Stimulated activated CD4-positive, alpha-beta T cell treated with anti-CD3 and anti-CD28 coated beads, Interleukin-1b, Interleukin-23, amount 100 ng/mL, for 1 hour (primary cell): ENCODE measurements at places on chromosomes 1 and 21.

- no peak for DNase-seq
Observed at GRCh38 chr1:119946724-119947123, 50.4 kb upstream of the ADAM30 start.

GRCh38 chr1:15430787-15431570, 7.3 kb upstream of the CTRC start:
- peak; percentile 44 for DNase-seq

DNA sequence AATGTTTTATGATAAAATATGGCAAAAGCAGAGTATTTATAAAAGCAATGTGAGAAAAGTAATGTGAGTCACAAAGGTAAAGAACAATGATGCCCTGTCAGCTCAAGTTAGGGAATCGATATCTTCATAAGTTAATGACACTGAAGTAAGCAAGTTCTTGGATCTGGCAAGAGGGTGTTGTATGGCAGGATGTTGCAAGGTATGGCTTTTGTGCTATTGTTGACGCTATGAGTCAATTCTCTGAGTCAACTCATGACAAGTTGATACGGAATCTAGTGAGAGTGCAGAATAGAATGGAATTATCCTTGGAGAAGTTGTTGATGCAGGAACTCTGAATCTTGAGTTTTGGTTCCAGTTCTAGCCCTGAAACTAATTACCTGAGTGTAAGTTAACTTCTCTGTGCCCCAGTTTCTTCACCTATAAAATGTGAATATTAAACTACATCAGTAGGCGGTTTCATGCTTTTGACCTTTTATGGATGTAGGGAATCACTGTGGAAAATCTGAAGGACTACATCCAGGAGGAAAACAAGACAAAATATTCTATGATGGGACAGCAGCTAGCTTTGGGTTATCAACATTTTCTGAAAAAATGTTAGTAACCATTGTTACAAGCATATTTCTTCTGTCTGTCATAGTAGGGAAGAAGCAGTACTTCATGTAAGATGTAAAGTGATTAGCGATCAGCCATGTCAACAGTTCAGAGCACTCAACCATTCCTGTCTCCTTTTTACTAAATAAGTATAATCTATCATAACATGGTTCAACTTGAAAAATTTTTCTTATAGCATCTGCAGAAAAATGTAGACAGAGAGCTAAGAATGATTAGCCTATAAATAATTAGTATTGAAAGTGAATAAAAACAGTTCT, 96.9 kb downstream of the ATP6V1G3 start:
- no peak for DNase-seq

DNA sequence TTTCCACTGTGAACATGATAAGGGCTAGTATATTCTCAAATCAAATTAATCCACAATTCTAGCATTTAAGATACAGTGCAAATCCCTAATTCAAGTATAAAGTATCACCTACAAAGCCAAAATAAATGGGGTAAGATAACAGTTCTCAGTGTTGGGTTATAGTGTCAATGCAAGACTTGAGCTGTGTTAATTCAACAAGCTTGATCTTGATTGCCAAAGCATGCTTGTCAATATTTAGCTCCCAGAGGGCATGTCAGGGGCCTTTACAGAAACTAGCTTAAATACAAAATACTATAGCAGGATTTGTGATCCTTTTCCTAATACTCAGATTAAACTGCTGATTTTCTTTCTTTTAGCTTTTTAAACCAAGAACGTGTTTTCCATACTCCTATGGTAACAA, 541.3 kb downstream of the PTBP2 start:
- no peak for DNase-seq

GRCh38 chr1:153872331-153872730, 50.4 kb downstream of the GATAD2B start:
- no peak for DNase-seq

GRCh38 chr1:148372731-148373130, 110.4 kb downstream of the PPIAL4G start:
- no peak for DNase-seq

- DNase-seq = no peak
Observed at GRCh38 chr1:213998785-213999184, 11.0 kb downstream of the PROX1 start.

DNA sequence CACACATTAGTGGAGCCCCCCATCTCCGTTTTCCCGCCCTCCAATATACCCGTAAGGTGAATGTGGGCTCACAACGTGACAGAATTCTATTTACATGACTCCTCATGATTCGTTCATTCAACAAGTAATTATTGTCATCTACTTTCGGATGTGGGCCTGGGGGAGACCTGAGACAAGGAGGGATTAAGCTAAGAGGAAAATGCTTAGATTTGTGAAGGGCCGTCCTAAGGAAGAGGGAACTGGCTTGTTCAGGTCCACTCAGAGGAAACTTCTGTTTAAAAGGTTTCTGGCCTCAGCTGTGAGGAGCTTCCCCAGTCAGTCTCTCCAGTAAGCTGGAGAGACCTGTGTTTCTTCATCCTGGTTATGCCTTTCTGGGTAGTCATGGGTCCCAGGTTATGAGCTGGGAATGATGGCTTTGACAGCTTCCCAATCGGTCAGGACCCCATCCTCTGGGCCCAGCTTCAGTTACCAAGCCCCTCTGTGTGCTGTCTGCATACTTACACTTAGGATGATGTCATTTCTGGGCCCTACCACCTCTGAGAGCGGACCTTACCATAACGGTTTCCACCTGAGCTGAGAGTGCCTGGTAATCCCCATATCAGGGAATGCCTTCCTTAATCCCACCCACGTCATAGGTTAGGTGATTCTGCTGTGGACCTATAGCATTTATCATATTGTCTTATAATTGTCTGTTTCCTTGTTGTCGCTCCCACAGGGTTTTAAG, 687 bp upstream of the ERI3 start:
- no peak for DNase-seq

DNA sequence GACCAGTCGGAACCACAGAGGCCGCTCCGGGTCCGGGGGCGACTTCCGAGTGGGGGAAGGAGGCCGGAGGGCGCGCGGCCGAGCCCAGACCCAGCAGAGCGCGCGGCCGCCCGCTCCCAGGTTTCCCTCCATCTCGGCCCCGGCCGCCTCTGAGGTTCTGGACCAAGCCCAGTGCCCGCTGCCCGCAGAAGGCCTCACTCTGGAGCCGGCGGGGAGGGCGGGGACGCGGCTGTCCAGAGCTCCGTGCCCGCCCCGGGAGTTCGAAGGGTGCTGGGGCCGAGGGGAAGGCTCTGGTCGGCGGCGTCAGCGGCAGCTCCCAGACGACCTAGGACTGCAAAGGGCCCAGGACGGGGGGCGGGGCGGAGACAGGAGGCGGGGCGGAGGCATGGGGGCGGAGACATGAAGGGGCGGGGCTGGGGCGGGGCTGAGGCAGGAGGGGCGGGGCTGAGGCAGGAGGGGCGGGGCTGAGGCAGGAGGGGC, 48.0 kb upstream of the SLC19A1 start:
- peak; percentile 68 for DNase-seq

GRCh38 chr1:102961549-102961948, 146.8 kb downstream of the COL11A1 start:
- no peak for DNase-seq

DNA sequence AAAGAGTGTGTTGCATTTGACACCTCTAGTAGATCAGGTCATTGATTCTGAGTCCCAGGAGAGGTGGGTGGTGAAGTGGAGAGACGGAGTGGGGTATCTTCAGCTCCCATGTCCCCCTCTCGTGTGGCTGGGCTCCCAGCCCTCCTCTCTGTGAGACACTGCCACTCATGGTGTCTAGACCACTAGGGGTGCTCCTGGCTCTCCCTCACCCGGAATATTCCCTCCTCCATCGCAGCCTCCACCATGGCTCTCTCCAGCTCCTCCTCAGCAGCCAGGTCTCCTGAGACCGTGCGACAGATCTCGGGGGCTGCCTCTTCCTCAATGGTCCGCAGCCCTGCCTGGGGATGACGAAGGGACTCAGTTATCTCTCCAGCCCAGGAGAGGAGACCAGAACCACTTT, 20.6 kb upstream of the KIF21B start:
- DNase-seq = no peak

DNA sequence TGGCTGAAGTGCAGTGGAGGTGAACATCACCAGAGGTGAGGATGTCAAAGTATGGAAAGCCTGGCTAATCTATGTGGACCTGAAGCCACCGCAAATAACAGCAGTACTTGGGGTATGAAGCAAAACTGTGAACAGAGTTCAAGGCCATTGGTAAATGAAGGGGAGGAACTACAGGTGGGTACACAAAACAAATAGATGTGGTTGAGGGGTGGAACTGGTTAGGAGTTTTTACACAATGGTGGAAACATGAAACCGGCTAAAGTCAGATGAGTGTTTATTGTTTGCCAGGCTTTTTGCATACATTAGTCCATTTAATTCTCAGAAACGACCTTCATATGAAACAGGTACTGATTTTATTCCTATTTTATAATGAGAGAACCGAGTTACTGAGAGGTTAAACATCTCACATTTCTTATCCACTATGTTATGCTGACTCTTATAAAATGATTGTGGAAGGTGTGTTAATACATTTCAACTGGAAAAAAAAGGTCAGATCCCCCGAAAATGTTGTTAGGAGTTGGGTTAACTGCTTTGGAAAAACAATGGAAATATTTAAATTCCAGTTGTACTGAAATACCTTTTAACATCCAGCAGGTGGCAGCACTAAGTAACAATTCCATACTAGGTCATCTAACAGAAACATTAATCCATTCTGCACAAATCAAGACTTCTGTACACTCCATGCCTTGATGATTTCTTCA, 44.3 kb upstream of the GTF2B start:
- DNase-seq = no peak

DNA sequence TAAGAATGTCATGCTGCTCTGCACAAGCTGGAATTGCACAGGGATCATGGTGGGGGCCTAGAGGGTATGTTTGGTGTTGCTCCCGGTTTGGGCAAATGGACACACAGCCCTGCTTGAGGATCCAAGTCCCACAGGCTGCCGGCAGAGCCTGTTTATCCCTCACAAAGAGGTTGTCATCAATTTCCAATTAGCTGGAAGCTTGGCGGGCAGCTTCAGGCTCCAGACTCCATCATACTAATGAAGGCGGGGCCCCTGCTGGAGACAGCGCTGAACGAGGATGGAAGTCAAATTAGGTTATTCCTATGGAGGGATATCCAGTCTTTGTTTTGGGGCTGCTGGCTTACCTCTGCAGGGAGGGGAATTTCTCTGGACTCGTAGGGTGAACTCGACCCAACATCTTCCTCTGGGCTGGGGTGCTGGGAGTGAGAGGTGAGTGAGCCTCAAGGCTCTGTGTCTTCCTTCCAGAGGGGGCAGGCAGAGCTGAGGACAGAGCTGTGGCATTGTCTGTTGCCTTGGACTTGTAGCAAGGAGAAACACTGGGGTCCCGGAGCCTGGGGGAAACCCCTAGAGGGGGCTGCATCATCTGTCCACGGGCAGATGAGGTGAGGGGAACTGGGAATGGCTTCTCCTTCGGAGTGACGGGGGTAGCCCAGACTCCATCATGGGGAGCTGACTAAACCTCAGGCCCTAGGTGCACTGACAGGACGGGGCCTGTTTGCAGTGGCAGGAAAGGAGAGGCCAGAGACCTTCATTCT, 24.9 kb upstream of the PARP1 start:
- DNase-seq = no peak

DNA sequence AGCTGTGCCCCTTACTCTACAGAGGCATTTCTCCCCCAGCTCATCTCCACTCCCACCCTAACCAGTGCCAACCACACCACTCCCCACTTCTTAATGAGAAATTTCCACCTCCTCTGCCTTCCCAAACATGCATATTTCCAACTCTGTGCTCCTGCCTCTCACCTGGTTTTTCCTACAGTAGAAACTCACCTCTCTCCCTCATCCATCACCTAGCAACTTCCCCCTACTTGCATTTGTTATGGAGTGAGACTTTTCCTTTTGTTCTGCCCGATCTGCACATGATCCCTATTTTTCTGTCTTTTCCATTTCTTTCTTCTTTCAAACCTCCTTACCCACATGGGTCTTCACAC, 11.9 kb downstream of the RGS8 start:
- DNase-seq = no peak

DNA sequence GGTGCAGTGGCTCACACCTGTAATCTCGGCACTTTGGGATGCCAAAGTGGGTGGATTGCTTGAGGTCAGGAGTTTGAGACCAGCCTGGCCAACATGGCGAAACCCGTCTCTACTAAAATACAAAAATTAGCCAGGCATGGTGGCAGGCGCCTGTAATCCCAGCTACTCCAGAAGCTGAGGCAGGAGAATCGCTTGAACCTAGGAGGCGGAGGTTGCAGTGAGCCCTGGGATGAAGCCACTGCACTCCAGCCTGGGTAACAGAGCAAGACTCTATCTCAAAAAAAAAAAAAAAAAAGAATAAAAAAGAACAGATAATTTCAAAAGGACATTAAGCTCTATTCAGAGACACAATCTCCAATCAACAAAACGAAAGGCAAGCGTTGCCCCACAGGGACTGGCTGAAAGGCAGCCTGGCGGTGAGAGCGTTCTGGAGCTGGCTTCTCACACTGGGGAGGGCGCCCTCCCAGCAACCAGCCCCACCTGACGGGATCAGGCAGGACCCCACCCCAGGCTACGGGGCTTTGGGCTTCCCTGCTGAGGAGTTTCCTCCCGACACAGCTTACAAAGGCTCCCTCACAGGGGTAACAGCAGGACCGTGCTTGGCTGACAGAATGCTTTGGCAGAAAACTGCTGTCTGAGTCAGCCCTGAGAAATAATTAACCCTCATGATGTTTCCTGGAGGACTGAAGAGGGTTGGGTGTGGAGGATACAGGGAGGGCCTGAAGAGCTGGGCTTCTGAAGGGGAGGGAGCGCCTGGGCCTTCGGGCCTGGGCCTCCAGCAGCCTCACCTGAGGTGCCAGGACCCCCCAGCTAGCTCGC, 31.1 kb upstream of the SRP9 start:
- DNase-seq = no peak

GRCh38 chr1:221897321-221897721, 155.4 kb upstream of the DUSP10 start:
- no peak for DNase-seq

DNA sequence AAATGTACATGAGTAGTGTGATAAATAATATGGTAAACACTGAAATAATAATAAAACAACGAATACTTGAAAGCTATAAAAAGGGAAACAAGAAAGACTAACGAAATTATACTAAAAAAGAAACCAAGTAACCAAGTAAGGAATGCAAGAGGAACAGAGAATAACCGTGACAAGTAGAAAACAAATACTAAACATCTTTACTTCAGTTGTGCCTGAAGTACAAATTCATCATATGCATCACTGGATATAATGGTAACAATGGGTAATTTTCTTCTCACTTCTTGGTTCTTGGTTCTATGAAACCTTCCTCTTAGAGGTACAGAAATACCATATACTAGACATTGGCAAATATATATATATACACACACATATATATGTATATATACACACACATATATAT, 1093.6 kb upstream of the B3GALT2 start:
- DNase-seq = no peak

GRCh38 chr1:233293556-233294446, 1.7 kb downstream of the PCNX2 start:
- no peak for DNase-seq

DNA sequence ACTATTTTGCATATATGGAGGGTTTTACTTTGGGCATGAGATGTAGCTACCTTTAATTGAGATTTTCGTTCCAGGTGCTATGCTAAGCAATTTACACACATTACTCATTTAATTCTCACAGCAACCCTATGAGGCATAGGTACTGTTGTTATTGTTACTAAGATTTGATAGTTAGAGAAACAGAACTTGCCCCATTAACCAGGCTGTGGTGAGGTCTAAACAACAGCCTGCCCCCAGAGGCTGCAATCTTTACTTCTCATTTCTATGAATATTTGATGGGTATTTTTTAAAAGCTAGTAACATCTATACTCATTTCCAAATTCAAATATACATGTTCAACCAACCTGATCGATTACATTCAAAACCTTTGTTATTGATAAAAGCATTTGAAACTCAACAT, 155.6 kb downstream of the GALNT2 start:
- DNase-seq = no peak

GRCh38 chr1:89023026-89023425, 360 bp upstream of the GBP3 start:
- no peak for DNase-seq
